Stimulated activated CD4-positive, alpha-beta T cell treated with anti-CD3 and anti-CD28 coated beads, Interleukin-12 subunit alpha, Interleukin-12 subunit beta, amount 100 ng/mL, for 24 hours (primary cell): ENCODE measurements at places on chromosomes 12 and 14.

DNA sequence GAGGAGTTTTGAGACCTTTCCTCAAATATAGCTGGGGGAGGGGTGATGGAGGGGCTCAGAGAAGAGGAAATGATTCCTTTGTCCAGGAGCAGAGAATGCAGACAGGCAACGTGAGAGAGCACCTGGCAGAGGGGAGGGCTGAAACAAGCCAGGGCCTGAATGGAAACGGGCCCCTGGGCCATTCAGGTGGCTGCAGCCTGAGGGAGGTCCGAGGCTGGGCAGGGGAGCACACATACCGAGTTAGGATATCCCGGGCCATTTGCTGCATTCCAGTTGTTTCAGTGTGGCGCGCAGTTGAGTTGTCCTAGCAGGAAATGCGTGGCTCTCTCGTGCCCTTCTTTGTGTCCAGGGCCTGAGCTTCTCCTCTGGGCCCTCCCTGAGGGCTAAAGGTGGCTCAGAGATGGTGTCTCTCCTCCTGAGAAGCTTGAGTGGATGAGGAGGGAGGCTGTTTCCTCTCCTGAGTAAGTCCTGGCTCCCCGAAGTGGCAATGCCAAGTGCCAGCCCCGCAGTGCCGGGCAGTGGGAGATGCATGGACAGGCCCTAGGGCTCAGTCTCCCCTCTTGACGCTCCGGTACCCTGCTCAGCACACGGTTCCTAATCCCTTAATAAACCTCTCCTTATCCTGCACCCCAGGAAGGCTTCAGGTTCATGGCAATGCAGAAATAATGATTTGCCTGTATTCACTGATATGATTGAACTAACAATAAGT is 85.5 kb upstream of the VRK1 start:
- DNase-seq, result no peak

DNA sequence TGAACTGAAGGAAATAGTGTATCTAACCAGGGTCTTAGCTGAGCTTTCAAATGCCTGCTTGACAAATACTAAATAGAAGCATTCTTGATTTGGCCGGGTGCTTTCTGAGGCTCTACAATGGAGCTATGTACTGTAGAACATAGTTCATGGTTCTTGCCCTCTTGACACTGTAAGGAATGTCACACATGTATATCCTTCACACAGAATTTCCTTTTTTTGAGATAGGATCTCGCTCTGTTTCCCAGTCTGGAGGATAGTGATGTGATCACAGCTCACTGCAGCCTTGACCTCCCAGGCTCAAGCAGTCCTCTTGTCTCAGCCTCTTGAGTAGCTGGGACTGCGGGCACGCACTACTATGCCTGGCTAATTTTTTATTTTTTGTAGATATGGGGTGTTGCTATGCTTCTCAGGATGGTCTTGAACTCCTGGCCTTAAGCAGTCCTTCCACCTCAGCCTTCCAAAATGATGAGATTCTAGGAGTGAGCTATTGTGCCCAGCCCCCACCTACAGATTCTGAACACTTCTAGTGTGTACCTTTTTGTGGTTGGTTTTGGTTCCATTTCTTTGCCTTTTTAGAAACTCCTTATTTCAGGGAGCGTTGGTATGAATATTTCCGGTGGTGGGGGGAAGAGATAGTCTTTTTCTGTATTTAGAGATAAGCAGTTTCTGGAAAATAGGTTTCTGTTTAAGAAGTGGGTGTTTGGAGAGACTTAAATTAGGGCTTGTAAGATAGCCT is 4.2 kb downstream of the MLXIP start:
- DNase-seq, result no peak

GRCh38 chr12:68157380-68157779 is 2.2 kb downstream of the IFNG start:
- DNase-seq, result no peak

DNA sequence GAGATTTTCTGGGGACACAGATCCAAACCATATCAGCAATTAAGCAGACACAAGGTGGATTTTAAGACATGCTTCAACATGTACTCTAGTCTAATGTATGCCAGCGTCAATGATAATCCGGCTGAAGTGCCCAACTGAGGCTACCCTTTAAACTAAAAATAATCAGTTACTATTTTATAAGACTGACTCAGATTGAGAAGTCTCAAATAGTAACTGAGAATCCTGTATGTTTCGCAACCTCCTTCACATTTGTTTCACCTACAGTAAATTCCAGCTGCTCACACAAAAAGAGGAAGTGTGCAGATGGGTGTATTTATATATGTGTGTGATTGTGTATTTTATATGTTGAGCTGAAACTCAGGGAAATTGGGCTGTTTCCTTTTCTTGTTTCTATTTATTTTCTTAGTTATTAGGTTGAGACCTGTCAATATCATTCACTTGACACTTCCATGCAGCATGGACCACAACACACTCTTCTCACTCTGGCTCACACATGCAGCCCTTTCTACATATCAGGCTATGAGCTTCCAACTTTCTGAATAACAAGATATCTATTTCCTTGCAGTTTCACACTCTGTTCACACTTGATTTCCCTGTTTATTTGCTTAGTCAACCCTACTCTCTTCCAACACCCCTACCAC is 1224.9 kb upstream of the TMEM132C start:
- no peak for DNase-seq

DNA sequence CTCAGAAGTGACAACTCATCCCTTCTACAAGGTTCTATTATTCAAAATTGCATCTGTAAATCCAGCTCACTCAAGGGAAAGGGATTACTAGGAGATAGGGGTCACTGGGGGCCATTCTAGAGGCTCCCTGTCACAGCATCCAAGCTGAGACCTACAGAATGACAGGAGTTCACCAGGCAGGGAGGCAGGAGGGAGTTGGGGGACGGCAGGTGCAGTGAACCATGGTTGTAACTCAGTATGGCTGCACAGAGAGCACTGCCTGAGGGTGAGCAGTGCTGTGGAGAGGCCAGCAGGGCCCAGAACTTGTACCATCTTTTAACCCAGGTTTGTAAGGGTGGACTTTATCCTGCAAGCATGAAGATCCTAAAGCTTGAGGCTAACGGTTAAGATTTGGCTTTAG is 37.9 kb upstream of the SINHCAF start:
- DNase-seq, result no peak

GRCh38 chr14:64636208-64636979 is 67.8 kb upstream of the PLEKHG3 start:
- DNase-seq, result peak; percentile 66

DNA sequence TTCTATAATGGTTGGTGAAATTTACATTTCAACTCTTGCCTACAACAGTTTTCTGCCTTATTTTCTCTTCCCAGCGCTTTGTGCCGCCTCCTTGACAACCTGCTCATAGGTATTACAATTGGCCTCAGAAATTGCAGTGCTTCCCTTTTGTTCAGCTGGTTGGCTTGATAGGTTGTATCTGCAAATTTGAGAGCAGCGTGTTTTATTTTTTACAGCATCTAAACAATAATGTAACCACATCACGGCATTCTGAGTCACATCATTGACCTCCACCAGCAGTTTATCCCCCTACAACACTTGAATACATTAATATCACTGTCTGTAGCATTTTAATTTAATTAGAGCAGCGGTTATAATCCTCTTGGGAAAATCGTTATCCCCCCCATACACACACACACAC is 99.4 kb downstream of the ETV6 start:
- no peak for DNase-seq

DNA sequence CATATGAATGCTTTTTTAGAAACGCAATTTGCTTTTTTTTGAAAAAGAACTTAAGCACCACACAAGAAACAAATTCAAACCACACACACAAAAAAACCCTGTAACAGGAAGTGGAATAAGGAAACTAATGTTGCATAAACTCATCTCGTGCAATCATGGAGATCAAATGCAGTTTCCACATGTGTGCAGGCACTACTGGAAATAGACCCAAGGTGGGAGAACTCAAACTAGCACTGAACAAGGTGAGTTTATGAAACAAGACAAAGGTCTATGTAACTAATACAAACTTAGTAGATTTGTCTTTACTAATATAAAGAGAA is 17.5 kb downstream of the NIN start:
- DNase-seq, result no peak

DNA sequence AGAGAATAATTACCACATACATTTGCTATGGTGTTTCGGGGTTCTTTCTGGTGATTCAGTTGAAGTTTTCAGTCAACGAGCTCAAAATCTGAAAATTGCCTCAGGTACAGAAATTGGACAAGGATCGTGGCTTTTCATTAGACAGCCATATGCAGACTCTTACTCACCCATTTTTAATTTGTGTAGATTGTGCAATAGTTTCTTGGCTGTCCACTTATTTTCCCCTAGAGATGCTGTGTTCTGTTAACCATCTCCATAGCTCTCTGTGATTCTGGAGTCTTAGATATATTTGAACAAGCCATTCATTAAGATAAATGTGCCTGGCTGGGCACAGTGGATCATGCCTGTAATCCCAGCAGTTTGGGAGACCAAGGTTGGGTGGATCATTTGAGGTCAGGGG is 497.1 kb upstream of the RPL10L start:
- no peak for DNase-seq

DNA sequence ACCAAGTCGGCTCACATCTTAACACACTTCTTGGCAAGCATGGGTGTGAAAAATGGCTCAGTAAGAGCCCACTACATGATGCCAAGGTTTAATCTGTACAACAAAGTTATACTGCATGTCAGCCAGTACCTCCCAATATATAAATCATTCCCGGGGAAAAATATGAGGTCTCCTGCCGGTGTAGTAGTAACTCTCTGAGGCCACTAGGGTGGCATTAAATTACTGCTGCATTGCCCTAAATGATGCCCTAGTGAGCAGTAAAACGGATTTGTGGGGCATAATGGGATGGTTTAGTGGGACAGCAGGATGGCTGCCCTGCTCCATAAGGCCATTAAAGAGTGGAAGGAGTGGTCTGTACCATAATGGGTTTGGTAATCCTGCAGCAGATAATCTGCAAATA is 267.7 kb downstream of the MED13L start:
- no peak for DNase-seq

GRCh38 chr14:20333494-20333841 is 389 bp upstream of the CCNB1IP1 start:
- no peak for DNase-seq

DNA sequence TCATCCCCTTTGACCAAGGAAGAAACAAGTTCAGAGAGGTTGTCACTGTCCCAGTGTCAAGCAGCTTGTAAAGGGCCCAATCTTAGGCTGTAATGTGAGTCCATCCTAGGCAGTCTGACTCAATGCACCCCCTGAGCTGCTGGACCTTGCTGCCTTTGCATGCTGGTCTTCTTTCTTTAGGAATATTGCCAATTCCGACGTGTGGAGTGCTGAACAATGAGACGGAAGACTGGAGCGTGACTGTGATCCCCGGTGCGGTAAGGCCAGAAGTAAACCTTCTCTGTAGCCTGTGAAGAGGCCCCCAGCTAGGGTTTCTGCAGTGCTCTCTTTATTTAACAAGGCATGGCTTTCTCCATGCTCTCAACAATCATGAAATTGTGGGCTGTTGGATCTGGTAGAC is 963 bp downstream of the TCTN2 start:
- no peak for DNase-seq

DNA sequence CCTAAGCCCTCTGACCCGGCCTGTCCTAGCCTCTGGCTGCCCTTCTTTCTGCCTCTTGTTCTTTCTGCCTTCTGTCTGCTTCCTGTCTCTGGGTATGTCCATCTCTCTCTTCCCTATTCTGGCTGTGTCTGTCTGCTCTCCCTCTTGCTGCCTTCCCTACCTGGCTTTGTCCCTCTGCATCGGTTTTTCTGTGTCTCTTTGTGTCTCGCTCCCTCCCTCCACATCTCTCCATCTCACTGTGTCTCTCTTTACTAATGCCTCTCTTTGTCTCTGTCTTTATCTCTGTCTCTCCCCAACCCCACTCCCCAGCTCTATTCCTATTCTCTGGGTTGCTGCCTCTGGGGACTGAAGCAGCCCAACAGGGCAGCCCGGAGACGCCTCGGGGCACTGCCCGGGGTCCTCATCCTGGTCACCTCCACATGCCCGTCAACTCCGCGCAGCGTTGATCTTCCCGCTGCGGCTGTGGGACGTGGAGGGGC is 10.1 kb downstream of the SHMT2 start:
- DNase-seq, result no peak

GRCh38 chr14:101040538-101041442 is 137.3 kb upstream of the RTL1 start:
- DNase-seq, result no peak

DNA sequence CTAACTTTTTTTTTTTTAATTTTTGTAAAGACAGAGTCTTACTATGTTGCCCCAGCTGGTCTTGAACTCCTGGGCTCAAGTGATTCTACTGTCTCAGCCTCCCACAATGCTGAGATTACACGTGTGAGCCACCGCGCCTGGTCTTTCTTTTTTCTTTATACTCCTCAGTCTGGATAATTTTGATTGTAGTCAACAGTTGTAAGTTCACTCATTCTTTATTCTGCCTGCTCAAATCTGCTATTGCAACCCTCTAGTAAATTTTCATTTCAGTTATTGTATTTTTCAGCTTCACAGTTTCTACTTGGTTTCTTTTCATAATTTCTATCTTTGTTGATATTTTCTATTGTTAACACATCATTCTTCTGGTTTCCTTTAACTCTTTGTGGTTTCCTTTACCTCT is 5.8 kb upstream of the MIS18BP1 start:
- no peak for DNase-seq

- DNase-seq, result no peak
Measured at GRCh38 chr12:31714406-31715271, 14.2 kb downstream of the AMN1 start.

- no peak for DNase-seq
Measured at GRCh38 chr14:74501135-74501614, 7.6 kb downstream of the ISCA2 start.

GRCh38 chr12:89752341-89752740 is 43.7 kb upstream of the ATP2B1 start:
- DNase-seq, result no peak

DNA sequence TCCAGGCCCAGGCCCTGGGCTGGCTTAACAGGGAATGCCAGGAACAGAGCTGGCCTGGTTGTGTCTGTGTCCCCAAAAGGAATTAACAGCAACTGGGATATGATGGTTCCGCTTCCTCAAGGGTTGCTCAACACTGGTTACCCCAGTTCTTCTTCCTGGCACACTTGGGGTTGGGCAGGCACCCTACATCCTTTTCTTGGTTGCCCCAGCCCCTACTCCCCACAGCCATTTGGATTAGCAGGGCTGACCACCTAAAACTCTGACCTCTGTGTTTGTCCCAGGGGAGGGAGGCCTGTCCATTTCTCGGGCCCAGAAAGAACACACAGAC is 30.8 kb downstream of the NCKAP5L start:
- no peak for DNase-seq

- DNase-seq, result no peak
Measured at GRCh38 chr12:127620735-127621355, 646.1 kb upstream of the TMEM132C start.

- DNase-seq, result no peak
Measured at GRCh38 chr12:47997321-47997720, 7.0 kb downstream of the COL2A1 start.

GRCh38 chr14:94620597-94620996 is 8.4 kb downstream of the SERPINA3 start:
- DNase-seq, result no peak
